Panc1 (cell line): ENCODE measurements at places on chromosomes 11 and 22. TPM values are rescaled to one million over a fixed set of nuclear protein-coding genes. Genes with fewer than 3 reads are reported as not detected.

Gene GVQW3
- 3.2 TPM for total RNA-seq

Gene UBQLNL
- total RNA-seq: 0.72 TPM

Gene MSANTD4
- total RNA-seq: 19.6 TPM

Gene APOL4
- total RNA-seq: not detected

GRCh38 chr11:119335091-119335654 is 846 bp downstream of the RNF26 start:
- DNase-seq: no peak

- no peak for DNase-seq
Measured at GRCh38 chr11:5705688-5706087, 16.1 kb downstream of the TRIM22 start.

- no peak for DNase-seq
Measured at GRCh38 chr22:26549902-26550497, 37.7 kb upstream of the TFIP11 start.

DNA sequence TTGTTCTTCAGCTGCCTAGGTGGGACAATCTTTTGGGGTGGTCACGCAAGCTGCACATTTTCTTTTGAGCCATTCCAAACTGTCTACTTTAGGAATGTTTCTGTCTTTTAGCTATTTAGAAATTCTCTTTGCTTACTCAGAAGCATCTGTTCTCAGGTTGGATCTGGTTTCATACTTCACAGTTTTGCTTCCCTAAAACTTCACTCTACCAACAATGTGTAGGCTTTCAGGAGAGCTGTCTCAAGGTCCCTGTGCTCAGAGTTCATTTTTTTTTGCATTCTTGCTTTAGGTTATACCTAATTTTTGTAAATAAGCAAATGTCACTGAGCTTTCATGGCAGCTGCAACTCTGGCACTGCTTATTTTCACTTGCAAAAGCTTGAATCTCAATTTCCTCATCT is 36.7 kb downstream of the CCDC90B start:
- DNase-seq: no peak

- DNase-seq: no peak
Measured at GRCh38 chr22:27797520-27798391, 3.8 kb downstream of the MN1 start.

DNA sequence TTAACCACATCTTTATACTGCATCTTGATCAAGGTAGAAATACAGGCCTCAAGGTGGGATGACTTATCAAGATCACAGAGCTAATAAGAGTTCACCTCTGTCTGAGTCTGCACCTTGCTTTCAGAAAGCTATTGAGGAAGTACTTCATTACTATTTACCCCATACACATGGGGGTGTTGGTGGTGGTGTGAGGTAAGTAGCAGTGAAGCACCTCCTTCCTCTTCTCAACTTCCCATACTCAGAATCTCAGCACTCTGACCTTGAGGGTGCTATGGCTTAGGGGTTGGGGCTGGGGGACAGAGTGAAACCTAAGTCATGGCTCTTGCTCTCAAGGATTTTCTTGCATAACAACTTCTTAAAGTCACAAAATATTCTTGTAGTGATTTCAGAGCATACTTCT is 56.9 kb downstream of the ME3 start:
- DNase-seq: no peak

DNA sequence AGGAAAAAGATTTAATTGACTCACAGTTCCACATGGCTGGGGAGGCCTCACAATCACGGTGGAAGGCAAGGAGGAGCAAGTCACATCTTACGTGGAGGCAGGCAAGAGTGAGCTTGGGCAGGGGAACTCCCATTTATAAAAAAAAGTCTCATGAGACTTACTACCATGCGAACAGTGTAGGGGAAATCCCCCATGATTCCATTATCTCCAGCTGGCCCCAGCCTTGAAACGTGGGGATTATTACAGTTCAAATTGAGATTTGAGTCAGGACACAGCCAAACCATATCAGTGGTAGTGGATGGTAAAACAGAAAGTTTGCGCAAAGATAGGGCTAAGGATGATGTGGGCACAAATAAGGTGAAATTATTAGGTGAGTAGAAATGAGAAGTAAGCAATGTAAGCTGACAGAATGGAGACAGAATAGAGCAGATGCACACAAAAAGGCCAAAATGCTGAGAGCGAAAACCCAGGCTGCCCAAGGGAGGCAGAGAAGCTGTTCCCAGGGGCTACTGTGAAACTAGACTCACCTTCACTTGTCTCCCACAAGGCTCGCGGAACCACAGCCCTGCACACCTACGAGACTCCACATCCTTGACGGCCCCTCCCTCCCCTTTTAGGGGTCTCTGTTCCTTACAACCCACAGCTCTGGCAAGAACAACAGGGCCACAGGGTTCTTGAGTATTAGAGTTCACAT is 377.6 kb downstream of the CADM1 start:
- no peak for DNase-seq

DNA sequence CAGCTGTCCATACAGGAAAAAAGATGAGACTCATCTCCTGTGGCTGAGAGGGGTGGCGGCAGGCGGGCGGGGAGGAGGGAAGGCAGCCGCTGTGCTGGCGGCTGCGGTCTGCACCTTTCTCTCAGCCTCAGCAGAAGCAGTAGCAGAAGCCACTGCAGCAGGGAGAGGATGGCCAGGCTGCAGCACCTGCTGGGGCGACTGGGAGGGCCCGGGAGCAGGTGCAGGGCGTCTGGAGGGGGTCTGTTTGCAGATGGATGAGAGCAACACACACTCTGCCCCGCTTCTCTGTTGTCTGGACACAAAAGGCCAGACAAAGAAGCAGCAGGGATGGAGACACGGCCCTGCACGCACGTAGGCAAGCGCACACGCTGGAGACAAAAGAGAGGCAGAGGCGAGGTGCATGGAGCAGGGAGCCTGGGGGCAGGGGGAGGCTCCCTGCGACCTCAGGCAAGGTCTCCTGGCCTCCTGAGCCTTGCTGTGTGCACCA is 9.3 kb upstream of the MIAT start:
- no peak for DNase-seq

- DNase-seq: no peak
Measured at GRCh38 chr11:131875611-131876010, 505.2 kb downstream of the NTM start.

DNA sequence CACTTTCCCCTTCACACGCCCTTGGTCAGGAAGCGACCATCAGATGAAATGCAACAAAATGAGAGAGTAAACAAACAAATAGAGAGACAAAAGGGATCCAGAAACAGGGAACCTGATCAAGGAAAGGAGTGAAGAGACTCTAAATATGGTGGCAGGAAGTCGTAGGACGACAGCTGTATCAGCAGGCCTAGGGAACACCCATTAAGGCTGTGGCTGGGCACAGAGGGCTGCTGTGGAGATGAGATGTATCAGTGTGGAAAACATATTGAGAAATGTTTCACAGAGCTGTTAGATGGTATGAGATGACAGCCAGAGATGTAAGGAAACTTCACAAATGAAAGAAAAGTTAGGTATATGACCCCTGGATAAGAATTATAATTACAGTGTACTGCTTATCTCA is 155.8 kb upstream of the MTMR2 start:
- DNase-seq: no peak

DNA sequence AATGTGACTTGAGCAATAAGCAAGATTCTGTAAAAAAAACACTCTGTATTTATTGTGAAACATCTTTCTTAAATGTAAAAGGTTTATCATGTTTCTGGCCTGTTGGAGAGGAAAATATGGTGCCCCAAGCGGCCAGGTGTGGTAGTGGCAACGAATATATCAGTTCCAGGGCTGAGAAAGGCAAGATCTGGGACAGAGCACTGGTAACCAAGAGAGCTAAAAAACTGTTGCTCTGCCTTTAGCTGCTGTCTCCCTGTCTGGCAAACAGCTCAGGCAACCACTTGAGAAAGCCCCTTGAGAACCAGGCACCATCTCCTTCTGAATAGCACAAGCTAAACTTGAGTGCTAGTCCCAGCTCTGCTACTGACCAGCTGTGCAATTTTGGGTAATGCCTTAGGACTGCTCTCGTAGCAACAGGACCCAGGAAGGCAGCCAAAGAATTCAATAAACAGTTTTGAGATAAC is 129.9 kb downstream of the KCNC1 start:
- DNase-seq: no peak

GRCh38 chr11:2724653-2725367 is 25.0 kb upstream of the KCNQ1OT1 start:
- DNase-seq: no peak
